Vagina (tissue), 2 donors: ENCODE measurements at places on chromosomes 4 and X.

GRCh38 chr4:76809594-76810305, 88.2 kb downstream of the SOWAHB start:
- DNase-seq = no peak

DNA sequence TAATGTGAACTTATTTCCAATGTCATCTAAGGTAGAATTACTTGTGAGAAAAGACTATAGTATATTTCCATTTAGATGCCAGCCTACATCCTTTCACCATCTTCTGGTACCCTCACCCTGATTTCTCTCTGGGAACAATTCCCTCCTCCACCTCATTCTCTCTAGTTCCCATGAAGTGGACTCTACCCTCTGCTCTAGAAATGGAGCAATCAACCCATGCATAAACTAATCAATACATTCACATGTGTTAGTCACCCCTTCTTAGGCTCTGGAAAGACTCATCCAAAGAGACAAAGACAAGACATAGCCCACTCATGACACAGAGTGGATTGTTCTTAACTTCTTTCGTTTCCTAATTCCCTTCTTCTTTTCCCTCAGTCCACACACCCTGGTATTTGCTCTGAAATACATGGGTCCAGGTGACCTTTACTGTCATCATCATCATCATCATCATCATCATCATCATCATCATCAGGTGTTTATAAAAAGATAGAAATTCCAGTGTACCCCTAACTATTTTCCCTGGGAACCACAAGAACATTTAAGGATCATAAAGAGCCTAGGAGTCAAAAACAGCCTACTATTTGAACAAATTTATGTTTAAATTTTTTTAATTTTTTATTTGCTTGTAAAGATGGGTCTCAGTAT, 298.9 kb upstream of the GALNT7 start:
- DNase-seq = no peak

GRCh38 chr4:88162626-88163025, 4.2 kb upstream of the ABCG2 start:
- no peak for DNase-seq

DNA sequence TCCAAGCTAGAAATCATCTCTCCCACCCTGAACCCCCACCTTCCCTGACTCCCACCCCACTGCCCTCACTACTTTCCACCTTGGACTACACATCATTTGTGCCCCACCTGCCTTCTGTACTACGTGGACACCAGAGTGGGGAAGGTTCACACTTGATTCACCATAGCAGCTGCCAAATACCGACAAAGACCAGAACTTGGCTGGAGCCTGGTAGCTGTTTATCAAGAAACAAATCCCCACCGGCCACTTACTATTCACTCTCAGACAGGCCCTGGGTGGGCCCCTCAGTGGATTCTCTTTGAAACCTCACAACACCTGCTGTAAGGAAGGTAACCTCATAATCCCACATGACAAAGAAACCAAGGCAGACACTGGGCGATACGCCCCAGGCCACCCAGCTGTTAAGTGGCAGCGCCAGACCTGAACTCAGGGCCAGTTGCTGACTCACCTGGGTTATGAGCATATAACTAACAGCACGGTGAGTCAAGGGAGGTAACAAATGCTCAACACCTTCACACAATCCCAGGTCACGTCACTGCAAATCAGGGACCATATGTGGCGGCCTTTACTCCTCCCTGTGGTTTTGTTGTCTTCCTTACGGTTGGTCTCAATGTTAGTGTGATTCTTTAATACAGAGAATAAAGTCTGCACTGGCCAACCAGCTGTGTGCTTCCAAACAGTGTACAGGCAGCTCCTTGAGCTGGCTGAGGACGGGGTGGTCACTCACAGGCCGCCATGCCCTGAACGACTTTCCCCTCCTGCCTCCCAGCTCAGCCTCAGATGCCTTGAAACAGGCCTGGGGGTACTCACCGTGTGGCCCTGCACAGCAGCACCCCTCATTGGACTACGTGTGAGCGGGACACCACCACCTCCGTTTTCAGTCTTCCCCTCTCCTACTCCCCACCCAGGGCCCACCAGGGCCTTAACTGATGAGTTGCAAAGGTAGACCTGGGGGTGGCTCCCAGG, 7.5 kb downstream of the WDR1 start:
- DNase-seq = no peak

GRCh38 chr4:15907430-15907829, 31.1 kb downstream of the FGFBP1 start:
- no peak for DNase-seq

GRCh38 chr4:153483432-153484418, 17.6 kb downstream of the TMEM131L start:
- DNase-seq = no peak

DNA sequence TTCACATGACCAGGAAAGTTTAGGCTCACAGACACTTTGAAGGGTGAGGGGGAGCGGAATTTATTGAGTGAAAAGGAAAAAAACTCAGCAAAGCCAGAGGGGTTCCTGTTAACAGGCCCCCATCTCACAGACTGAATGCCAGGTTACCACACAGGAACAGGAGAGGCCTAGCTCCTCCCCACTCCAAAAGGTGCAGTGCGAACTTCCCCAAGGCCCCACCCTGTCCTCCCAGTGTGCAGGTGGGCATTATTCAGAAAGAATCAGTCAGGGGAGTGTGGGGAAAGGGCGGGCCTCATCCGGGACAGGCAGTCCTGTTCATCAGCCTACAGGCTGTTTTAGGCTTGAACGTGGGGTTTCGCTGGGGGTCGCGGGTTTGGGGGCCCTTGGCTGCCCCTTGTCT, 4.0 kb downstream of the OTC start:
- DNase-seq = no peak

DNA sequence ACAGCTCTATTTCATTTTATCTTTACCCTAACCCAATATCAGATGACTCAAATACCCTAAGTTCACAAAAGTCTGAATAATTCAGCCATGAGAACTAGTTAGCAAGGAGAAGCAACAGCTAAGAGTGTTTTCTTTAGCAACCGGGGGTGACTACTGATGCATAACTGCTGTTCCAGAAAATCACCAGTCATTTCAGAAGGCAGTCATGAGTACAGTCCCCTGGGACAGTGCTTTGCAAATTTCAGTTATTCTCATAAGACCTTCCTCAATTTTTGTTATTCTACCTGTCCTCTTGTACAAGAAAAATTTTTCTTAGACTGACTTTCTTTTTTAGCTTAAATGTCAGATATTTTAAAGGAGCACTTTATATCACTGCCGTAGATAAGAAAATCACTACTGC, 16.4 kb downstream of the BANK1 start:
- no peak for DNase-seq

DNA sequence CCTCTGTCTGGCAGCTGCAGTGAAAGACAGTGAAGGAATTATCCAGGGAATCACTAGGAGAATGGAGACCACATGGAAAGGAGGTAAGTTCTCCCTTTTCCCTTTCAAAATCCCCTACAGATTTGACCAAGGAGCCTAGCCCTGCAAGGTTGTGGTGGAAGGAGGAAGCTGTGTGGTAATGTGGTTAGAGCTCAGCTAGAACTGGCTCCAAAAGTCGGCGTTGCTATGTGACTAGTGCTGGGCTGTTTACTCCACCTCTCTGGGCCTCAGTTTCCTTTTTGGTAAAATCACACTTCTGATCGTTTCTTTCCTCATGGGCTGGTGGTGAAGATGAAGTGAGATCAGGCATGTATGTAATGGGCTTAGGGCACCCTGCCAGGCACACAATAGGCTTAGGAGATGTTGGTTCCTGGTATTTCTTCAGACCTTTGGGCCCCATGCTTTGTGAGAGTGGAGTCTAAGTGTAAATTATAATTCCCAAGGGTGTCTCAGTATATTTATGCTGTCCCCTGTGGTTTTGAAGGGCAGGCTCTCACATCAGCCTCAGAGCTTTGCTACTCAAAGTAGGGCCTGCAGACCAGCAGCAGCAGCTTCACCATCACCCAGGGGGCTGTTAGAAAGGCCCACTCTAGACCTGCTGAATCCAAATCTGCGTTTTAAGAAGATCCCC, 183.7 kb upstream of the BCOR start:
- DNase-seq = no peak
